Activated CD4-positive, alpha-beta T cell treated with anti-CD3 and anti-CD28 coated beads, Interleukin-2, amount 50 U/mL, for 48 hours (primary cell): ENCODE measurements at places on chromosomes 4 and X.

DNA sequence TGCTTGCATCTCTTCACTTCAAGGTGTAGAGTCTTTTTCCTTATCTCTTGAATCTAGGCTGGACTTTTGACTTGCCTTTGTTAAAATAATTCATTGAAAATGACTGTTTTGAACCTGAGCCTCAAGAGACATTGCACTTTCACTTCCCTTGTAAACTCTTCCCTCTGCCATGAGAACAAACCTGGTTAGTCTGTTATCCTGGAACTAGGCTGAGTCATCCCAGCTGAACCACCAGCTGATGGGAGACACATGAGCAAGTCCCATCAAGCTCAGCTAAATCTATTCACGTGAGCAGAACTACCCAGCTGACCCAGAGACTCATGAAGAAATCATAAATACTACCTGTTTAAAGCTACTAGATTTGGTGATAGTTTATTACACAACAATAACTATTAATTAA, 202.3 kb upstream of the CENPE start:
- no peak for DNase-seq

DNA sequence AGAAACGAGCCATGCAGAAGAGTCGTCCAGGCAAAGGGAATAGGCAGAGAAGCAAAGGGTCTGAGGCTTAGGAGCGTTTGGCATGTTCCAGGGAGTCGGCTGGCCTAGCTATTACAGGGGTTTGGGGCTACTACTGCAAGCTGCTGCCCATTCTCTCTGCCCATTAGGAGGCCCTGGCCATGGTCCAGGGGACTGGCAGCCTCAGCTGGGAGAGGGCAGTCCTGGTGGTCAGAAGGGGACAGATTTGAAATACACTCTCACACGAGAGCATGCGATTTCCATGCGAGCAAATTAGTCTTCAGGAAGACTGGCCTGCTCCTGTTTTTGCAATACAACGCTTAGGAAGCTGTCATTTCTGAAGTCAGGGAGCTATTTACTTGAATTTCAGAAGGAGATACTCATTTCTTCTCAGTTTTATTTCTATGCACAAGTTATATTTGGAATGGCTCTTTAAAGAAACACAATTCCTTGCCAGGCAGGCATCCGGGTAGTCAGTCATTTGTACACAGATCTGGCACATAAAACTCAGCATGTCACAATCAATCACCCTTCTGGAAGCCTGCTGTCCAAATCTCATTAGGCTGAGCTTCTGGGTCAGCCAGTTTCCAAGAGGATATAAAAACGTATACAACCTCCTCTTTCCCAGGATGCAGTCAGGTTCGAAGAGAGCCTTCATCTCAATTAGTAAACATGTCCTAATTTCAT, 27.0 kb downstream of the PROM1 start:
- DNase-seq = no peak

DNA sequence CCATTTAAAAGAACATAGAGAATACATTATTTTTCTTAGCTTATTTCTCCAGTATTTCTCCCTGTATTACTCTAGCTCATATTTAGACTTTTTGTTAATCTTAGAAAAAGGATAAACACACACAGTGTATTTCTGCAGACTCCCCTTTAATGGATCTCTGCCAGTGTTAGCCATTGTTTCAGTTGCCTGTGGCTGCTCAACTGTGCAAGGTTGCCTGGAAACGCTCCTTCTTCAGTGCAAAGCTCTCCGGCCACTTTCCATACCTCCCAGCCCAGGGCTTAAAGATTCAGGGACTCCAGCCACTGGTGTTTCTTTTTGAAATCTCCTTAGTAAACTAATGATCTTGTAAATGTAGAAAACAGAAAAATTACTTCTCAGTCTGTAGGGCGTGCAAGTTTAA, 104.9 kb downstream of the SLIT2 start:
- DNase-seq = no peak

DNA sequence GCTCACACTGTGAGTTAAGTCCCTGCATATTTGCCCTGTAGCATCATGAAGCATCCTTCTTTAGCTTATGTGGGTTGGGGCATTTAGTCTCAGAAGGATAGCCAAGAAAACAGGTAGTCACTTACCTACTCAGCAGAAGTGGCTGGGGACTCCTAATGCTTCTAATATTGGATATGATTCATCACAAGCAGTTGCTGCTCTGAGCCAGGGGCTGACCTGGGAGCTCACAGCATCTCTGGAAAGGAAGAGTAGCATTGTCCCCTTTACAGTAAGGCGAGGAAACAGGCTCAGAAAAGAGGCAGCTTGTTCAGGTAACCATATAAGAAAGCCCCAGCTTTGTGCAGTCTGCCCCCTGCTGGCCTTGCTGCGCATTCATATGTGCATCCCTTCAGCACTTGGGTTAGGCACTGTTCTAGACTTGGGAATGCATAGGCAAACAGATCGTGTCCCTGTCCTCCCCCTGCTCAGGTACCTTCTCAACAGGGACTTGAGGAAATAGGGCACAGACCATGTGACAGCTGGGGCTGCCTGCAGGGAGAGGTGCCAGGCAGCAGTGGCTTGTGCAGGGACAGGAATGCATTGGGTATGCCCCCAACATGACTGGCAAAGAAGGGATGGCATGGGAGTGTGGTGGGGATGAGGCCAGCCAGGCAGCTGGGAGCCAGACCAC, 35.7 kb upstream of the TBC1D14 start:
- peak; percentile 87 for DNase-seq

DNA sequence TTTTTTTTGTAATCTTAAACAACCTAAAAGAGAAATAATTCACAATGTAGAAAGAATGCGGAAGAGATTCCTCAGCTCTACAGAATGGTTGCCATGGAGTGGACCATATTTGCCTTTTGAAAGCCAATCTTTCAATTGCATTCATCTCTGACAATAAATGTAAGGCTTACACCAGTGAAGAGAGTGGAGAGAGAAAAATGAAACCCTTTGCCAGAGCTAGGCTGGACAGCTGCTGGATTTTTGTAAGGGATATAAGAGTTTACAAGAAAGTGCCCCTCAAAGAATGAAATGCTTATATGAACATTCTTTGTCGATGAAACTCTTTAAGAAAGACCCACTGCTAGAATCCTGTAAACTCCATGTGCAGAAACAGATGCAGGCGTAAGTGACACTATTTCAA, 66.0 kb upstream of the FAT1 start:
- DNase-seq = no peak

DNA sequence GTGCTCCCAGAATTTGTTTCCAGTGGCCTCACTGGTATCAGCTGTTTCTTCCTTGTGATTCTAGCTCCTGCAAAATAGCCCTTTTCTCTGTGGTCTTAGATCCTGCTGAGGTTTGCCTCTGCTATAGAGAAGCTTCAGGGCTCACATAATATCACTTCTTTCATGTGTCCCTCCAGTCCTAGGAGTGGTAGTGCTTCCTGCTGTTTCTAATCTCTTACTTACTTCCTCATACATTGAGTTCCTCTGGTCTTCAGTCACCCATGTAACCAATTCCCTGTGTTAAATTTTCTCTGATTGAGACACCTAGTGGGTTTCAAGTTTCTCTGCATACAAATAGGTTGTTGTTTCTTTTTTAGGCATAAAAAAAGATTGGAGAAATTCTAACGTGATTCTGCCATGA, 1567.9 kb downstream of the ARAP2 start:
- no peak for DNase-seq

DNA sequence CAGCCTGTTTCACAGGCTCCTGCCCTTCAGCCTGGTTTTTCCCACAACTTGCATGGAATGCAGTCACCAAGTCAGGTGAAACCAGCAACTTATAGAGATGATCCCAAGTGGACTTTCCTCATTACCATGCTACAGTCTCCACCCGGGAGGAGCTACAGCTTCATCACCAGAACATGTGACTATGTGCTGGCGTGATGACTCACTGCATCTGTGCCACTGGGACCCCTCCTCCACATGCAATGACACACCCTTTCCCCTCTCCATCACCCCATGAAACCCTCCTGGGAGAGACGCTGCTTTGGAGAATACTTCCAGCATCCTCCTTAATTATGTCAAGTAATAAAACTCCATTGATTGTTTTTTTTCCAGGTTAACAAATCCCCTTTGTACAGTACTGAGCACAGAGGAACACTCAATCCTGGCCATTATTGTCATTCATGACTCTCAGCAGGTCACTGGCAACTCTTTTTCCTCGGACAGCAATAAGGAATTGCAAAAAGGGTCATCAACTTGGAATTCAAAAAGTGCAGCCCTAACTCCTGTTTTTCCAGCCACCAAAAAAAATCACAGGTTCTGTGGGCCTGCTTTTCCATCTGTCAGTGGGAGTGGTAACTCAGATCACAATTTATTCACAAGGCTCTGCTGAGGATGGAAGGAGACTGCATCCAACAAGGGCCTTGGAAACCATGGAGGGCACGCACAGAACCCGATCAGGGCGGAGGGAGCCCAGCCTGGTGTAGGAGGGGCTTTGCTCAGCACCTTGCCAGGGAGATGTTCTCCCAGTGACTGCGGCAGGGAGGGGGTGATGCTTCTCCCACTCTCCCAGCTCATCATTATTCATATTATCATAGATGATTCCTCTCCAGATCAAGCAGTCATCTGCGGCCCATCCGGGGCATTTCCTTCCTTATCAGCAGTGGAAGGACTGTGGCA, 17.4 kb downstream of the QDPR start:
- DNase-seq = no peak

GRCh38 chr4:20017777-20018115, 234.0 kb upstream of the SLIT2 start:
- no peak for DNase-seq

DNA sequence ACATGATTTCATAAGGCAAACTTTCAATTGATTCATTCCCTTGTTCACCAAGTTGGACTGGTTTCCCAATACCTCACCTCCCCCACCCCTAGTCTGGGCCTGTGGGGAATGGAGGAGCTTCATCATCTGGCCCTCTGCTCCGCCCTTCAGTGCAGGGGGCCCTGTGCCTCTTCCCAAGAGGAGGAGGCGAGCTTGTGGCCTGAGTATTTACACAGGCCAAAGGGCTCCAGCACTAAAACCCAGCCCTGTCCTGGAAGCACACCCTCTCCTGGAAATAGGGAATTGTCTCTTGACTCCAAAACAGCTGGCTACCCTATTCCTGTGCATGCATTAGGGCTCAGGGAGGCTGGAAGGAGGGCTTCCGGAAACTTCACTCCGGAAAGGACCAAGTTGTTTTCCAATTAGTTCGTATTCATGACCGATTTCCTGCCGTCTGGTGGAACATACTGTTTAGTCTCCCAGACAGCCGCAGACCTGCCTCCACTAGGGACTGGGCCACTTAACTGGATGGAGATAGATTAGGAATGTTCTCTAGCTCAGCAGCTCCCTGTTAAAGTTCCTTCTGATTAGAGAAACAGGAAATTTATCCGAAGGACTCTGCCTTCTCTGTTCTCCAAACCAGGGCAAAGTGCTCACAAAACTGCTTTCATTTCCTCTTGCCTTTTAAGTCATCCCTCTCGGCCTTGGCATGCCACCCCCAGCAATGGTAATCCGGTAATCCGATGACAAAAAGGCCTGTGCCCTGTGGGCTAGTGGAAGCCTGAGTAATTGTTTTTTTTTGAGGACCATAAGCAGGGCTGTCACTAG, 5.8 kb downstream of the SRPX2 start:
- no peak for DNase-seq

DNA sequence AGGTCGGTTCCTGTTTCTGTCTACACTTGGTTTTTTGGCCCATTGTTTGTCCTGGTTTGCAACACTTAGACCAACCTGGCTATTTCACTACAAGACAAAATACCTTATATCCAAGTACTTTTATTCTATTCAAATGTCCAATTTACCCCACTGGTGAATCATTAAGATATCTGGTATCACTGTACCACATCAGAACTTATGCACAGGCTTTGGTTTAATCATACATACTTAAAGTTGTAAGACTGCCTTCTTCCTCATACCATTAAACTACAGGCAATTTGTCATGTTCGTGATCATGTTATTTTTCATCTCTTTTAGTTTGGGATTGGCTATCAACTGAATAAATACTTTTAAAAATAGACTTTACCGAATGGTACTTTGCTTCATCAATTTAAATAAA, 53.0 kb upstream of the ATOH1 start:
- DNase-seq = no peak

DNA sequence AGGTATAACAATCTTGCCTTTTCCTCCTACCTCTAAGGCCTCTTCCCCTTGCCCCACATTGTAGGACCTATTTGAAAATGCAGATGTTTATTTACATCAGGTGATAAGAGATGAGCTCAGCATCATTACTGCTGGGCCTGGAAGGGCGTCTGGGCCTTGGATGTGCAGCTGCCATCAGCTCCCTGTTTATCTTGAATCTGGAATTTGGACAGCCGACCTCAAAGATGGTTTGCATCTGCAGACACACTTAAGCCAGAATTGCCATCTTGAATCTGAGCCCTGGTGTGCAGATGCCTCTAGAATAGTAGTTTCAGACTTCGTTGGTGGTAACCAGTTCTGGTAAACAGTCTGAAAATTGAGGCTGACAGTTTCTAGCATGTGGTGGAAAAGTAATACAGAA, 59.0 kb downstream of the FAM193A start:
- DNase-seq = no peak

- DNase-seq = no peak
Observed at GRCh38 chr4:63619771-63620170, 789.5 kb downstream of the TECRL start.

- no peak for DNase-seq
Observed at GRCh38 chr4:185256446-185256845, 47.0 kb downstream of the SNX25 start.

DNA sequence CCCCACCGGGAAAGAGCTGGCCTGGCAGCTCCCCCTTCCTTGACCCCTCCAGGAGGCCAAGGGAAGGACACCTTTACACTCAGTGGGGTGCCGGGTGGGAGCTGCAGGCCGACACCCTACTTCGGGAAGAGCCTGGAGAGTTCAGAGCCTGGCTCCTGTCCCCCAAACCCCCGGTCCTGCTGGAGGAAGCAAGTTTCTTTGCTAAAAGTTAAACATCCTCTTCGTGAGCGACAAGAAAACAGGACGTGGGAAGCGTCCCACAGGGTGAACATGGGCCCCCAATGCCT, 2.4 kb upstream of the FTSJ1 start:
- no peak for DNase-seq

DNA sequence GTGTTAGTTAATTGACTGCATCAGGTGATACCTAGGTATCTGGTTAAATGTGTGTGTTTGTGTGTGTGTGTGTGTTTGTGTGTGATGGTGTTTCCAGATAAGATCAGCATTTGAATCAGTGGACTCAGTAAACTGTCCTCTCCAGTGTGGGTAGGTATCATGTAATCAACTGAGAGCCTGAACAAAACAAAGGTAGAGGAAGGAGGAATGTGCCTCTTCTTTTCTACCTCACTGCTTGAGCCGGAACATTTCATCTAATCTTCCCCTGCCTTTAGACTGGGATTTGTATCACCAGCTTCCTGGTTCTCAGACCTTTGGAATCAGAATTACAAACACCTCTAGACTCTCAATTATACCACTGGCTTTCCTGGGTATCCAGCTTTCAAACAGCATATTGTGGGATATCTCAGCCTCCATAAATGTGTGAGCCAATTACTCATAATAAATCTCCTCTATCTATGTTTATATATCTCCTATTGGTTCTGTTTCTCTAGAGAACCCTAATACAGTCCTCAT, 120.5 kb downstream of the TBCK start:
- no peak for DNase-seq

- no peak for DNase-seq
Observed at GRCh38 chr4:1367936-1368289, 20.9 kb downstream of the UVSSA start.

GRCh38 chrX:17292111-17292527, 82.9 kb upstream of the NHS start:
- no peak for DNase-seq

GRCh38 chr4:109928327-109929045, 15.8 kb downstream of the EGF start:
- DNase-seq = no peak

- no peak for DNase-seq
Observed at GRCh38 chr4:121980643-121981042, 28.8 kb upstream of the TRPC3 start.

- no peak for DNase-seq
Observed at GRCh38 chrX:15215366-15215765, 54.5 kb downstream of the ASB9 start.
